ENCODE measurements at places on chromosomes 13 and 19. TPM values are rescaled to one million over a fixed set of nuclear protein-coding genes. Genes with fewer than 3 reads are reported as not detected.

GRCh38 chr13:80245162-80245733 is 95.7 kb downstream of the SPRY2 start:
- ATAC-seq, result no peak

GRCh38 chr19:49889687-49890348 is 6.9 kb downstream of the IL4I1 start:
- peak; percentile 61 for ATAC-seq

DNA sequence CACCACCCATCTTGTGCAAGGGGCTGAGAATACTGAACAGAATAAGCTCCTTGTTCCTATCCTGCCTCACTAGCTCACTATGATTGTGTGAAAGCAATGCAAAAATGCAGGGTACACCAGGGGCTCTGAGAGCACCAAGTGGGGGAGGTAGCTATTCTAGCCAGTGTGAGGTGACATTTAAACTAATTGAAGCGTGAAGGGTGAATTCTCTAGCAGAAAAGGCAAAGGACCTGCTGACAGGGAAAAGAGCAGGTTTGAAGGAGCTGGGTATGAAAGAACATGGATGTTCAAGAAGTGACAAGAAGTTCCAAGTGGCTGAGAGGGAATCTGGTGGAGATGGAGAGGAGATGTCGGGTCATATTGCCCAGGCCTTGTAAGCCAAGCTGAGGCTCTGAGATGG is 64.2 kb downstream of the SIAH3 start:
- no peak for ATAC-seq

DNA sequence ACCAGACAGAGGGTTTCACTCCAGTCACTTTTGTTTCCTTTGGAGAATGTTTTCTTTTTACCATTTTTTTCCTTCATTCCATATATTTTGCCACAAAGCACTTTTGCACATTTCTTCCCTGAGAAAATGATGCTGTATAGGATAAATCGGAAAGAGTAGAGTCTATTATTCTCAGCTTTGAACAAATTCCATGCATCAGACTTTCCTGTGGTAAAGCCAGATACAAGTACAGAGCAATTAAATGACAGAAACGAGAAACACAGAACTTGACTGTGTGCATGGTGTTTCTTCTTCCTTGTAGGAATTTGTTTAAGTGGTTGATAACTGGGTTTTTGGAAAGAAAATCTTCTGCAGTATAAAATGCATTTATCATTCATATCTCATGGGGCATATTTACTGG is 107.4 kb upstream of the CSNK1A1L start:
- no peak for ATAC-seq

- peak; percentile 21 for ATAC-seq
Observed at GRCh38 chr19:14061751-14062557, at the start of gene PALM3. Gene PALM3 (minus strand): TSS chr19:14062076. CDS start chr19:14061980, 96 bp downstream.

GRCh38 chr19:34351382-34351826 is 13.6 kb upstream of the GPI start:
- ATAC-seq, result no peak

DNA sequence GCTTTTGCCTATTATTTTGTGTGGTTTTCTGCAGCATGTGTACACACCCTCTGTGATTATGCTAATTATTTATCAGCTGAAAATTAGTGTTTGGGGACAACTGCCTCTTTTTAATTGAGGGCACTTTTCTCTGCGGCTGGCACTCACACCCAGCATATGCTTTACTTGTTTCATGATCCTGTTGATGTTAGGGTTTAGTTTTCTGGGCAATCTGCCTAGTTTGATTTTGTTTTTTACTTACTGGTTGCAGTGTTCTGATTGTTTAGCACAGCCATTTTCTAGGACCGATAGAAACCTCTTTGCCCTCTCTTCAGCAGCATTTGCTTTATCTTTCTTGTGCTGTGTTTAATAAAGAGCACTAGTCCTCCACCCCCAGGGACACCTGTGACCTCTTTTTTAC is 161.6 kb downstream of the PAN3 start:
- no peak for ATAC-seq

GRCh38 chr13:96020931-96021330 is 32.3 kb downstream of the UGGT2 start:
- no peak for ATAC-seq

The DMPK gene
- 15.5 TPM for total RNA-seq

- no peak for ATAC-seq
Observed at GRCh38 chr19:8081569-8082550, 29.3 kb downstream of the CCL25 start.

GRCh38 chr13:80821466-80821865 is 480.5 kb upstream of the SPRY2 start:
- ATAC-seq, result no peak

The CEBPG gene
- total RNA-seq, result 26.5 TPM

DNA sequence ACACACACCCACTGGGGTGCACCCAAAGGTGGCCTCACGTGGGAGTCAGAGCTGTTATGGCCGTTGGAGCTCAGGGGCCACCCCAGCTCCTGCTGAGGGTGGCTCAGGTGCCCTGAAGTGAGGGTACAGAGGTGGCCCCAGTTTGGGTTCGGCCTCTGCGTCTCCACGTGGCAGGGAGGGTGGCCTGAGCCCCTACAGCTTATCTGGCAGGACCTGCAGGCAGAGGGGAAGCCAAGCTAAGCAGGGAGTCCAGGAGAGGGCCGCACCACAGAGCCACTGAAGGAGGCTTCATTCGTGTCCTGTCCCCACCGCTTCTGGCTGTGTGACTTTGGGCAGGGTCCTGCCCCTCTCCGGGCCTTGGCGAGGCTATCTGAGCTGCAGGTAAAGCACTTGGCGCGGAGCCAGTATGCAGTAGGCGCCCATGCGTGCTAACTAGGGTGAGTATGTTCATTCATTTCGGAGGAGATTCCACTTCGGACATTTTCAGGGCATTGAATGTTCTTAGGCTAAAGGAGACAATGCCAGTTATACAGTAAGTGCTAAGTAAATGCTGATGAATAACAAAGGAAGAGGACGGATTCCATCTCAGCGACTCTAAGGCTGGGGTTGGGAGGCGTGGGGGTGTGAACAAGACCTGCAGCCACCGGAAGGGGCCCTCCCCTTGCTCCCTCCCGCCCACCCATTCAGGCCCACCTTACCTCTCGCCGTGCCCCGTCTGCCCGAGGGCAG is 4.9 kb downstream of the REX1BD start:
- ATAC-seq, result no peak

- no peak for ATAC-seq
Observed at GRCh38 chr19:49403404-49404187, 15.5 kb downstream of the KASH5 start.

The KLK3 gene
- total RNA-seq, result not detected

DNA sequence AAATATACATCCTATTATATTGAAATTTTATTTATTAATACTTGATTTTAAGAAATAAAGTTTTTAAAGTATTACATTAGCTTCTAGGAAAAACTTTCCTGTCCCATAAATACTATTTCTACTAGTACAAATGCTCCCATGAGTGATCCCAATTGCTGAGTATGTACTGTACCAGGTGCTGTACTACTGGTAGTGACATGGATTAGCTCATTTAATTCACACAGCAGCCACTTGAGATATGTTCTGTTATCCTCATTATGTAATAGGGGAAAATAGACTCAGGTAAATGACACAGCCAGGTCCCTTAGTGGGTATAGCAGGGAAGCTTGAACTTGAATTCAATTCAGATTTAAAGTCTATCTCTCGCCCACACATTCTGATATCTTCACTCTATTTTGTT is 363.1 kb downstream of the FGF14 start:
- ATAC-seq, result no peak
